ENCODE measurements at places on chromosomes 11 and 22.

- DNase-seq = no peak
Observed at GRCh38 chr22:37309211-37310074, 27.1 kb downstream of the CYTH4 start.

DNA sequence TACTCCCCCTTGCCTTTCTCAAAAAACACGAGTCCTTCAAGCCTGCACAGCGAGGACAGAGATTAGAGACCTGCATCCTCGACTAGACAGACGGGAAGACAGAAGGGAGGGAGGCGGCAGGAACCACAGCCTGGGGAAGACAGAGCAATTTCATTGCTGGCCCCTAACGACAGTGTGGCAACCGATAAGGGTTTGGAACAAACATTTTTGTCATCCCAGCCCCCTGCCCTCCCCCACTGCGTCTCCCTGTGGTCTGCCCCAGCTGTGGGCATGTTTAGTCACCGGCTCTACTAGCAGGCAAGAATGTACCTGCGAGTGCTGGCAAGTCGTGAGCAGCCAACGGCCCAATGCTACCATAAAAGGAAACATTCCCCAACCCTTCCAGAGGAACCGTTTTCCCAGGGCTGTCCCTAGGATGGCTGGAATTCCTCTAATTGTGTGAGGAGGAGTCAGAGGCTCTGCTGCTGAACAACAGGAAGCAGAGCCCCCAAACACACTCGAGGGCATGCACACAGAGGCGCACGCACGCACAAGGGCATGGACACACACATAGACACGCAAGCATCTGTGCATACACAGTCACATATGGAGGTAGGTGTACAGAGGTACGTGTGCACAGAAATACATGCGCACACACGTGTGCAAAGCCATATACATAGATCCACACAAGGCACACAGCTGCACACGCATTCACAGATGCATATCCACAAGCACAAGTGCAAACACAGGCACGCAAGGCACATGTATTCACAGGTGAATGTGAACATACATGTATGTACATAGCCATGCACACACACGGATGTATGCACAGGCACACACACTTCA, 58.3 kb downstream of the MYH9 start:
- DNase-seq = no peak

DNA sequence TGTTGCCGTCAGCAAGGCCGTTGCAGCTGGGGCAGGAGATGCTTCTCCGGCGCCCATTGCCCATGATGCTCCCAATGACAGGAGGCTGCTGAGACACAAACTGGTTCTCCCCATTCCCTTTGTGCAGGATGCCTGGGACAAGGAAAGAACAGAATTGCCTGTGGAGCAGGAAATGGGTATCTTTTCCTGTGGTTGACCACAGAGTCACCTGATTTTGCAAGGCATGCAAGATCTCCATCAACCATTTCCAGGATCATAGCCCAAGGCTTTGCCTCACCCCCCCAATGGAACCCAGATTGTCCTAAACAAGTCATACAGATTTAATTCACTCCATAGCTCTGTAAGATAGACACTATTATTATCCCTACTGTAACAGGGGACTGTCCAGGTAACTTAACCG, 148.1 kb upstream of the NARS2 start:
- no peak for DNase-seq

GRCh38 chr11:61052182-61052972, 49.9 kb upstream of the CD5 start:
- no peak for DNase-seq

DNA sequence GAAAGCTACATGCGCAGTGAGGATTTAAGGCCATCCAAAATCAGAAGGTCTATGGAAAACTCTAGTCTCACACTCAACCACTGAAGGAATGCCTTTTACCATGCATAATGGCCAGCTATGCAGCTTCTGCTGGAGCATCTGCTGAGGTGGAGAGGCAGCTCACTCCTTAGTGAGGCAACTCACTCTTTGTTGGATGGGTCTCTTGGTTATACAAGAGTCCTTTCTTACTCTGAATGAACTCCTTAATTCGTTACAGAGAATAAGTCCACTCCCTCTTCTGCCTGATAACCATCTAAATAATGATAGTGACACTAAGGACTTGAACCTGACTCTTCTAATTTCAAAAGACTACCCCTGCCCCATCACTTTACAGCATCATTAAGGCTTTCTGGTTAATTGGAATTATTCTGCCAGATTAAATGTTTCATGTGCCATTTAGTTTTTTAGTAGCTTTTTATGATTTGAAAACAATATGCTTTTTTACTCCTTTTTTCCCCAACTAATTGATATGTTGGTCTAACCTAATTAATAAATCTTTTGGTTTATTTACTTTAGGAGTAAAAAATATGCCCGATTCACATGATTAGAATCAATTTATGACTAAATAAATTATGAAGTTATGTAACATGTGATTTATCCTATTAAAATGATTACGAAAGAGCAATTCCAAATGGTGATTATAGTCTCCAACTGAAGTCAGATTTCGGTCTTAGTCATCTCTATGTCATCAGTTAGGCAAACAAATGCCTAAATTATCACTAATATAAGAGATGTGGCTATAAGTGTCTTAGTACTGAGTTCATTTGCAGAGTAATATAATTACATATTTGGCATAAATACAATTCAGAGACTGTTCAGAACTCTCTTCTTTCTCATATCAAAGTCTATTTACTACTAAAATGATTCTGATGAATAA, 286.7 kb upstream of the CCDC90B start:
- DNase-seq = no peak

- DNase-seq = no peak
Observed at GRCh38 chr11:132035766-132036165, 665.4 kb downstream of the NTM start.

- peak; percentile 7 for DNase-seq
Observed at GRCh38 chr11:106076171-106076918, 802 bp downstream of the KBTBD3 start.

DNA sequence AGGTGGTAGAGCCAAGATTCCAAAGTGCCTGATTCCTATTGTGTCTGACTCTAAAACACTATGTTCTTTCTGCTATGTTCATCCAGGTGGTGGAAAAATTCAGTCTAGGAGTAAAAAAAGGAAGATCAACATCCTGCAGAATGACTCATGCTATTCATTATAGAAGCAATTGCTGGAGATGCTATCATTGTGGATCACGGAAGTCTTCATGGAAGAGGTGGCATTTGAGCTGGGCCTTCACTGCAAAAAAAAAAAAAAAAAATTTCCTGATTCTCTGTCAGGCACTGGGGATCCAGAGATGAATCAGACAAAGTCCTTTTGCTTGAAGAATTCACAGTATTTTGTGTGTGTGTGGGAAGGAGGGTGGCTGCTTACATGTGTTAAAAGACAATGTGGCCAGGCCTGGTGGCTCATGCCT, 1.4 kb upstream of the UVRAG start:
- DNase-seq = no peak

- peak; percentile 80 for DNase-seq
Observed at GRCh38 chr11:75388386-75389275, 10.7 kb upstream of the RPS3 start.

- DNase-seq = no peak
Observed at GRCh38 chr11:92848578-92848977, 120.9 kb upstream of the MTNR1B start.

DNA sequence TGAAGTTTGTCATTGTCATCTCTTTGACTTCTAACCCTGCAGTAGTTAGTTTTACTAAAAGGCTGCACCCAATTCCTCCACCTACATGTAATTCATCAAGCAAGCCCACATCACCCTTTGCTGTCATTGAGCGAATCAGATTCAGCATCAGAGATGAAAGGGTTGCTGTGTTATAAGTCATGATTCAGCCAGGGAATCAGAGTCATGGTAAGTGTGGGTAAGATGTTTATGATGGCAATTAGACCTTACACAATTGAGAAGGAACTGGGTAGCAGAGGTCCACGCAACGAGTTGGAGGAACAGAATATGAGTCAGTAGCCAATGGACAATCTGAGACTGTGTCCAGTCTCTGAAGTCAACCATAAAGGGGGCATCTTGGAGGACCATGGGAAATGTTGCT, 162.8 kb upstream of the SNX19 start:
- no peak for DNase-seq

All from HEK293T (cell line).